HT1080 (cell line): ENCODE measurements at places on chromosomes 11 and 22.

- DNase-seq, result no peak
Measured at GRCh38 chr11:34616830-34617504, 3.9 kb upstream of the EHF start.

DNA sequence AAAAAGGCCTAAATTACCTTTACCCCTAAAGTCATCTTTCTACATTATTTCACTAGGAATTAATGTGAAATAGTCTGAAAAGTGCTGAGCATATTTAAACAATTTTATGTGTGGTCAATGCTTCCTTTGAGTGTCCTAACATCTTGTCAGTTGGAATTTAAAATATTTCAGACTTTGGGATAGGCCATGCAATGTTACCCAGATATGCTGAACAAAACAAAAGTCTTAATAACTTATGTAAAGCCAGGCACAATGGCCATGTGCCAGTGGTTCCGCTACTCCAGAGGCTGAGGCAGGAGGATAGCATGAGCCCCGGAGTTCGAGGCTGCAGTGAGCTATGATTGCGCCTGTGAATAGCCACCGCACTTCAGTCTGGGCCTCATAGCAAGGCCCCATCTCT lies 137.4 kb downstream of the CADM1 start:
- DNase-seq, result no peak

DNA sequence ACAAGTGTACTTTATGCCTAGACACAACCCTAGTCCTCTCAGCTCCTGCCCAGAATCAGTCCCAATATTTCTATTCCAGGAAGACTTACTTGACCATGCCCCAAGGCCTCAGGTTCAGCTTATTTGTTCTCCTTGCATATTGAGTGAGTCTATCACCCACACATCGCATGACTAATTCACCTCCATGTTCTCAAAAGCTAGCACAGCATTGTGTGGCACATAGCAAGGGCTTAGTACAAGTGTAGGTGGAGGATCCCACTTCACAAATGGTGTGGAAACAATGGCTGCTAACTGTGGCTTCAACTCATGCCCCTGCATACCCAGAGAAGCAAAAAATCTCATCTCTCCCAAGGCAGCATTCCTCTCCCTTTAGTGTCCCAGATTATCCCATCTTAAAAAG lies 602.6 kb upstream of the API5 start:
- DNase-seq, result no peak

DNA sequence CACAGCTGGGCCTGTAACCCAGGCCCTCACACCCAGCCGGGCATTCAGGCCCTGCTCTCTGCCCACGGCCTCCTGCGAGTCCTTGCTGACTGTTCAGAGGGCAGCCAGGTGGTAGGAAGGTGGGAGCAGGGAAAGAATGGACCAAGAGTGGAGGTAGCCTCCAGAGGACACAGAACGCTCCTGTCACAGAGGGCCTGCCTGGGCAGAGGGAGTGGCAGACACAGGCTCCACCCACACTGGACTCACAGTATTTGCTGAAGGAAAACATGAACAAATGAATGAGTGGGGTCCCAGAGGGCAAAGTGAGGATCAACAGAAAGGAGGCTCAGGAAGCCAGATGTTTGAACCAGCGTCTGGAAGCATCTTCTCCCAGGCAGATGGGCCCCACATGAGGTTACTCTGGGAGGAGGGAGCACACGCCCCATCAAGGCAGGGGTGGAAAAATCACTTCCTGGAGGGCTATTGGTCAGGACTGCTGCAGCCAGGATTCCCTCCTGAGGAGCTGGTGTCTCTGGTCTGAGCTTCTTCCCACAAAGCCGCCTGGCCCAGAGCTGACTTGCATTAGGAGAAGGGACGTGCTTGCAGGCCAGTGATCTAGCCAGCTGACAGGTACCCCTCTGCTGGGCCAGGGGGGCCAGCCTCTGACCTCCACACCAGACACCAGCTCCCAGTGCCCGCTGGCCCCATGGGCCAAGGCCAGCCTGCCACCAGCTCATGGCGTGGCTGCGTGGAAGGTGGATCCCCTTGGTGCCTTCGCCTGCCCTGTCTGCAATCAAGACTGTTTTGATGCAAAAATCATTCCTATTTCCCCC lies 84.0 kb downstream of the THAP12 start:
- no peak for DNase-seq

- no peak for DNase-seq
Measured at GRCh38 chr11:30631148-30631547, 45.0 kb upstream of the MPPED2 start.
